ENCODE measurements at places on chromosomes 5 and 9.

GRCh38 chr9:127562279-127562796 is 49.7 kb upstream of the STXBP1 start:
- DNase-seq: no peak

- DNase-seq: no peak
Observed at GRCh38 chr9:137116027-137116507, 1.5 kb upstream of the DPP7 start.

GRCh38 chr5:171647043-171647903 is 138.3 kb upstream of the SMIM23 start:
- peak; percentile 76 for DNase-seq

- no peak for DNase-seq
Observed at GRCh38 chr5:60719329-60719728, 19.4 kb upstream of the DEPDC1B start.

GRCh38 chr5:123211084-123211483 is 122.0 kb downstream of the PRDM6 start:
- DNase-seq: no peak

GRCh38 chr5:166781737-166782136 is 1509.7 kb upstream of the WWC1 start:
- DNase-seq: no peak

DNA sequence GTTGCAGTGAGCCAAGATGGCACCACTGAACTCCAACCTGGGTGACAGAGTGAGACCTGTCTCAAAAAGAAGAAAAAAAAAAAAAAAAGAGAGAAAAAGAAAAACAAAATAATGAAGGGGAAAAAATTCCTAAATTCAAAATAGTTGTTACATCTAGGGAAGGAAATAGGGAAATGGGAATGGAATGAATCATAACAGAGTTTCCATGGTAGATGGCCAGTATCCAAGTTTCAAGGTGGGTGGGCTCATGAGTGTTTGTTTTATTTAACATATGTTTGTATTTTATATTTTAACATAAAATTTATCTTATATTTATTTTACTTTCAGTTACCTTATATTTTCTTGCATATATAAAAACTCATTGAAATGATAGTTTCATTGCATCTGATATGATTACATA is 215.6 kb downstream of the ARHGEF28 start:
- DNase-seq: no peak

GRCh38 chr9:16385590-16385989 is 484.9 kb downstream of the BNC2 start:
- peak; percentile 87 for DNase-seq

- no peak for DNase-seq
Observed at GRCh38 chr5:180020176-180020575, 51.4 kb downstream of the RNF130 start.

GRCh38 chr5:10545084-10545483 is 18.8 kb upstream of the ANKRD33B start:
- no peak for DNase-seq

DNA sequence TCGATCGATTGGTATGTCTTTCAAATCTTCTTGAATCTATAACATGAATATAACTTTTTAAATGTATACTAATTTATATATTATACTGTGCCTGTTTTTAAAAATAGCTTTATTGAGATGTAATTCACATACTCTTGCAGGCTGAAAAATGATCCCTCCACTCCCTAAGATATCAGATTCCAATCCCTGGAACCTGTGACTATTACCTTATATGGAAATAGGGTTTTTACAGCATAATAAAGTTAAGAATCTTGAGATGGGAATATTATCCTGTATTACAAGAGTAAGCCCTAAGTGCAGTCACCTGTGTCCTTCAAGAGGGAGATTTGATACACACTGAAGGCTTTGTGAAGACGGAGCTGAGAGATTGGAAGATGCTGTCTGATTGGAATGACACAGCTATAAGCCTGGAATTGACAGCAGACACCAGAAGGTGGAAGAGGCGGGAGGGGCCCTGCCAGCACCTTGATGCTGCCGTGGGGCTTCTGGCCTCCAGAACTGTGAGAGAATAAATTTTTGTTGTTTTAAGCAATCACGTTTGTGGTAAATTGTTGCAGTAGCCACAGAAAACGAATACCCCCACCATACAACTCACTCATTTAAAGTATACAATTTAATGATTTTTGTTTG is 161.3 kb downstream of the RMI1 start:
- DNase-seq: no peak

DNA sequence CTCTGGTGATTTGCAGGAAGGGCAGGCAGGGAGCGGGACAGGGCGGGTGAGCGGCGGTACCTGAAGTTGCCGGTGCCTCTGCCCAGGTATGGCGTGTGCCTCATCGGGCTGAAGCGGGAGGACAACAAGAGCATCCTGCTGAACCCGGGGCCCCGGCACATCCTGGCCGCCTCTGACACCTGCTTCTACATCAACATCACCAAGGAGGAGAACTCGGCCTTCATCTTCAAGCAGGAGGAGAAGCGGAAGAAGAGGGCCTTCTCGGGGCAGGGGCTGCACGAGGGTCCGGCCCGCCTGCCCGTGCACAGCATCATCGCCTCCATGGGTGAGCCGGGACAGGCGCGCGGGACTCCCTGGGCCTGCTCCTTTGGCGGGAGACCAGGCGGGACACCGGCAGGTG is 68.8 kb downstream of the KCNT1 start:
- no peak for DNase-seq

DNA sequence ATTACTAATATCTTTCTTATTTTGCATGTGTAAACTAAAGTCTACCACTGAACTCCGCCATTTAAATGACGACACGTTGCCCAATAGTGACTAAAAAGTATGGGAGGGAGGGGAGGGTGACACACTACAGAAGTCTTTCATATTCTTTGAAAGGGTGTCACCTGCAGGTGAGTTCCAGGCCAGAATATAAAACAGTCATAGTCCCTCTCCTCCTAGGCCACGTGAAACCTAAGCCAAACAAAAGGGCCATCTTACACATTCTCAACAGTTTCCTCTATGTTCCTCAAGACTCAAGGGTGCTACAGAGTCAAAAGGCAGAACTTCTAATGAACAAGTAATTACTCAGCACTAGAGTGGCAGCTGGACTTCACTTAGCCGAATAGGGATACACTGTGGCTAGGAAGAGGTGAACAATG is 6.4 kb downstream of the CEMIP2 start:
- DNase-seq: peak; percentile 10

- DNase-seq: no peak
Observed at GRCh38 chr5:33631139-33631538, 190.4 kb downstream of the TARS1 start.

DNA sequence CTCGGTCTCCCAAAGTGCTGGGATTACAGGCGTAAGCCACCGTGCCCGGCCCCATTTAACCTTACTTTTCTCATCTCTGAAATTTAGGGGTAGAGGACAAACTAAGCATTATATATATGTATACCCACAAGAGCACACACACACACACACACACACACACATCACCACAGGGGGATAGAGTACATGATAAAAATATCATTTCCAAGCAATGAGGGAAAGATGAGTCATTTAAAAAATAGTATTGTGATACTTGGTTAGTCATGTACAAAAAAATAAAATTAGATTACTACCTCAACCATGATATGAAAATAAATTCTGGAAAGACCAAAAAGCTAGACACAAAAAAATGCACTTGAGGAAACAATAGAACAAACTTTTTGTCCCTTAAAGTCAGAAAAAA is 67.2 kb downstream of the CDH18 start:
- DNase-seq: peak; percentile 6

All from PC-3 (cell line).